Astrocyte of the hippocampus (primary cell): ENCODE measurements at places on chromosomes 2 and 18.

- no peak for DNase-seq
Measured at GRCh38 chr2:187079901-187080300, 230.9 kb upstream of the ZSWIM2 start.

- DNase-seq, result no peak
Measured at GRCh38 chr18:12315490-12315889, 7.4 kb downstream of the TUBB6 start.

- no peak for DNase-seq
Measured at GRCh38 chr2:101251844-101252407, 760 bp upstream of the CNOT11 start.

DNA sequence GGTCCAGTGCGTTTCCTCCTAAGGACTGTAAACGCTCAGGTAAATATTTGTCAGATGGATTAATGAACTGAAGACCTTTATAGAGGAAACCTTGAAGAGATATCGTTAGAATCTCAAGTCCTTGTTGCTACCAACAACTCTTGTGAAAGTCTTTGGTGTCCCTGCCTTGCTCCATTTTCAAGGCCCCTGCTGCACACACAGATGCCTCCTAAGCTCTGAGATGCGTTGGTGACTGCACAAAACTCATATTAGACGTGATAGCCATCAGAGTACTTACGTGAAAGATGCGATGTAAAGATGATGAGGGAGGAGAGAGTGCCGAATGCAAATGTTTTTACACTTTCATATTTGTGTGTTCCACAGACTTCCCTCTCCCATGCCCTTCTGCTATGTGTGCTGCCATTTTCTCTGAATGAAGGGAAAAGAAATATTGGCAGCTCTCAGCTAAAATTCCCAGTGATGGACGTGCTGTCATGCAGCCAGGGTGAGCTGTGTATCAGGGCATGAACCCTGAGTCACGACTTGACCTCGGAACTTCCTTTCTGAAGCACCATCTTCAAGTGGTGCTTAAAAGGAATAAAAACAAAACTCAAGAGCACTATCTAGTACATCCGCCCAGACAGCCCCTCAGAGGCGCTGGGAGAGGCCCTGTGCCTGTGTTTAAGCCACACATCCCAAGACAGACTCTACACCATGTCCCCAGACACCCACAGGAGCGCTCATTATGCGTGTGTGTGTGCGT, 117.4 kb downstream of the FAM210A start:
- DNase-seq, result no peak

GRCh38 chr2:44142306-44142705, 26.4 kb upstream of the PPM1B start:
- no peak for DNase-seq

GRCh38 chr18:22641958-22642357, 224.2 kb upstream of the CTAGE1 start:
- DNase-seq, result no peak

DNA sequence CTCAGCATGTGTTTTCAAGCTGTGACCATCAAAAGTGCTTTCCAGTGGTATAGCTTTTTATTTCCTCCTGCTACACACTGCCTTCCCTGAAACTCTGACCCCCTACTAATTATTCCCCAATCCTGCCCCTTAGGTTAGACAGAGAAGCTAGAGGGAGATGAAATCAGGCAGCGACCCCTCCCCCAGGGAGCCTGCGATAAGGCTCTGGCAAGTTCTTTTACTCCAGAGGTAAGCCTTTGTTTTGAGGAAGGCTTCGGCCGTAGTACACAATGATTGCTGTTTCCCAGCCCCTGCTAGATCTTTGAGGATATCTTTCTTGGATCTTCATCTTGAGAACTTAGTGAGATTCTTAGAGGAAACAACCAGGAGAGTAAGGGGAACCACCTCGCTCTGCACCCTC, 33.5 kb upstream of the NOL4 start:
- no peak for DNase-seq

DNA sequence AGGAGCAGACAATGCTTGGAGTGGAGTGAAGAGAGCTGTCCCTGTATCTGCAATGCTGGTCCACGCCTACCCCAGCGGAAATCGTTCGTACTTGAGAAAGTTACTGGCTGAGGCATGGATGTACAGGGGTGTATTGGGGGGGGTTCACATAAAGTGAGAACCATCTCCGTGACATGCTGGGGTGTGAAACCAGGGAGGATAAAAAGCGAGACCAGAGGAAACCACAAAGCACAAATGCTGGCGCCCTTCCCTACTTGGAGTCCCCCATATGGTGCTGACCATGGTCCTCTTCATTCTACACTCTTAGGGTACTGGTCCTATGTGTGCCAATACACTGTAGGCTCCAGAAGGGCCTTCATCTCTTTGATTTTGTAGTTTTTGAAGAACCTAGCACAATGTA, 244.1 kb downstream of the L3MBTL4 start:
- no peak for DNase-seq

- no peak for DNase-seq
Measured at GRCh38 chr2:69434753-69435152, 2.5 kb downstream of the NFU1 start.

GRCh38 chr2:36059691-36060090, 295.9 kb upstream of the CRIM1 start:
- no peak for DNase-seq

DNA sequence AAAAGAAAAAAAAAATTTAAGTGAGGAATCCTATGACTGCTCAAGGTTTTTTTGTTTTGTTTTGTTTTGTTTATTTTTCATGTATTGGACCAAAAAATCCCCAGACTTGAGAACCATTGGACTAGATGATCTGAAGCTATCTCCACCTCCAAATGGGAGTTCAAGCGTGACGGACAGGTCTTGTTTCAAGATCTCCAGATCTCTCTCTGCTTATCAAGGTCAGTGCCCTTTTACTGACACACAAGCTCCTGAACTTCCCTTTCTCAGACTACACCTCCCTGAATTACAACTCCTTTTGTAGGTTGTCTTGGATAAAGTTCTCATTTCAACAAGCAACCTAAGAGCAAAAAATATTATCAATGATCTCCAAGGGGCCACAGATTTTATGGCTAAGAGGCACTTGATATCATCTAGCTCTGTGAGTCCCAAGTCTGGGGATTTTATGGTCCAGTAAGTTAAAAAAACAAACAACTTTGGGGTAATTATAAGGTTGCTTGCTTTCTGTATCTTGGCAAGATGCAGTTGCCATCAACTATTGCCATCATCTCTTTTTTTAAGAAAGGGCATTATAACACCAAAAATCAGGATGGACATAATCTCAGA, 396.0 kb upstream of the ATP5MC3 start:
- DNase-seq, result no peak

DNA sequence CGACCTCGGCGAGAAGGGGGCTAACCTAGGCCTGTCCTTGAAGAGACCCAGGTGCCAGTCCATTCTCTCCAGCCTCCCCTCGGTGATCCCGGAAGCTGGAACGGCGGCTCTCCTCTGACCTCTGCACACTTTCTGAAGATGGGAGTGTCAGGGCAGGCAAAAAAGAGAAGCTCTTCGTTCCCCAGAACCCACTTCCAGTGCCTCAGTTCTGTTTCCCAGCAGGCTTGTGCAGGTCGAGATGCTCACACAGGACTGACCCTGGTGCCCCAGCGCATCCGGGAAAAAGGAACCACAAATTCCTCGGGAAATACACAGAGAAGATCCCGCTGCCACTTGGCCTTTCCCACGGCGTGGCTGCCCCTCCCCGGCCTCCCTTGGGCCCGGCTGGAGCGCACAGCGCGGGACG, 681 bp upstream of the PTPN18 start:
- DNase-seq, result no peak

DNA sequence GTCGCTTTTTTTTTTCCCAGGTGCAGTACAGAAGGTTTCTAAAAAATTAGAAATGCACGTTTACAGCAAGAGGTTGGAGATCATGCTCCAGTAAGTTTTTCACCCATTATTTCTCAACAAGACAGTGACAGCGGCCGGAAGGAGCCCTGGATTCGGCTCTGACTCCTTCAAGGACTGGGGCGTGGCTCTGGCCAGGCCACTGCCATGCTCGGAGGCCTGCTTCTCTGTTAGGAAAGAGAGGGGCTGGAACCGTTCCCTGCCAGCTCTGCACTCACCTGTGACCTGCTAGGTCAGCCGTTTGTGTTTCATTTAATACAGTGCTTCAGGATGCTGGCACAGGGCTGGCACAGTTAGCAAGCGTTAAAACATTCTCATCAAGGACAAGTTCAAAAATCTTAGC, 6.7 kb upstream of the IAH1 start:
- no peak for DNase-seq
